ENCODE measurements at places on chromosomes 2 and 18.

DNA sequence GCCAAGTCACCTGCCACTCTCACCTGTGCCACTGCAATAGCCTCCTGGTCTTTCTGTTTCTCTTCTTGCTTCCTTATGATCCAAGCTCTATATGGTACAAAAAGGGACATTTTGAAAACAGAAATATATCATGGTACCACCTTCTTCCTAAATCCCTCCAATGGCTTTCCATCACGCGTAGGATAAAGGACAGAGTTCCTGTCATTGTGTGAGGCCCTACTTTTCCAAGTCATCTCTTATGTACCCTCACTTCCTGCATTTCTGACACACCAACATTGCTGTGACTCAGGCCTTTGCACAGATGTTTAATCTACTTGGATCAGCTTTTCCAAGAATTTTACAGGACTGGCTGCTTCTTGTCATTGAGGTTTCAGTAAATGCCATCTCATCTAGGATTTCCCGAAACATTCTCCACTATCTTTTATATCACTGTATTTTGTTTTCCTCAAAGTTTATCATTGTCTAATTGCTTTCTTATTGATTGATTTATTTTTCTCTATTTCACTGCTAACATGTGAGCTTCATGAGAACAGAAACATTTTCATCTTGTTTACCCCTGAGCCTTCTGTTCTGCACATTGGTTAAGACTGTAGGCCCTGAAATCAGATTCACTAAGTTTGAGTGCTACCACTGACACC, 426.1 kb upstream of the FANCL start:
- no peak for DNase-seq

DNA sequence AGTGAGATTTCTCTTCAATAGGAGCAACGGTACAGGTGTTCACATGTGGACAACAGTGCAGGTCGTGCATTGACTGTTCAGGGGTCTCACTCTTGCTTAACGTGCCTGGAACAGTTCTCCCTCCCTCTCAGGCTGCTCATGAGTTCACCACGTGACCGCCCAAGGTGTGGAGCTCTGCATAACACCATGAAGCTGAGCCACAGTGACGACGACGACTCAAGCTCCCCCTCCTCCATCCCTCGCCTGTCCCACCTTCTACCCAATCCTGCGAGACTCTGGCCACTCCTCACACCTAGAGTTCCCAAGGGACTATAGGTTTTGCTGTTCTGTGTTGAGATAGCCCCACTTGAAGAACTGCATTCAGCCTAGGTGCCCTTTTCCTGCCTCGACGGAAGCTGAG, 42.8 kb downstream of the STK25 start:
- DNase-seq: no peak

DNA sequence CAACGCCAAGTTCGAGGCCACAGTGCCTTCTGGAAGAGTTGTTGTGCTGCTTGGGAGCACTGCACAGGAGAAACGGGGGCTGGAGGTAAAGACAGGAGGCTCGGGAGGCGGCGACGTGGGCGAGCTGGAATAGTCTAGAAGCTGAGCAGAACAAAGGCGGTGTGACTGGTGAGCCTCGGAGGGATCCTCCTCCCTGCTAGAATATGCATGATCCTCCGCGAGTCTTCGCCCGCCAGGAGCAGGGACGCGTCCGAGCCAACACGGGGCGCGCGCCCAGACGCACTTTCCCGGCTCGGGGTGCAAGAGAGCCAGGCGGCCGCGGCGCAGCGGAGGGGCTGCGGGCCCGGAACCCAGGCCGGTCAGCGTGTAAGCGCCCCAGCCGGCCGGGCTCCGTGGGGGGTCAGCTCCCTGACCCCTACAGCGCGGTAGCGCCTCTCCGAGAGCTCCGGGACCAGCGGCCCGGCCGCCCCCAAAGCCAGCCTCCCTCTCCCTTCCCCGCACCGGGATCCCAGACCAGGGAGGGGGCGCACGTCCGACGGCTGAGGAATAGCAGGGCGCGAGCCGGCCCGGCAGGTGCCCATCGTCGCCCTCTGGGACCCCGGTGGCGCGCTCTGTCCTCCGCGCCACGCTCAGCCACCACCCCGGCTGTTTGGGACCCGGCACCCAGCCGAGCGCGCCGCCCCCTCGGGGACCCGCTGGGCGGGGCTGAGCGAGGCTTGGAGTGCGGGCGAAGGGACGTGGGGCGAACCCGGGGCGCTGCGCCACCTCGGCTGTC, 62.5 kb downstream of the GNAL start:
- no peak for DNase-seq

DNA sequence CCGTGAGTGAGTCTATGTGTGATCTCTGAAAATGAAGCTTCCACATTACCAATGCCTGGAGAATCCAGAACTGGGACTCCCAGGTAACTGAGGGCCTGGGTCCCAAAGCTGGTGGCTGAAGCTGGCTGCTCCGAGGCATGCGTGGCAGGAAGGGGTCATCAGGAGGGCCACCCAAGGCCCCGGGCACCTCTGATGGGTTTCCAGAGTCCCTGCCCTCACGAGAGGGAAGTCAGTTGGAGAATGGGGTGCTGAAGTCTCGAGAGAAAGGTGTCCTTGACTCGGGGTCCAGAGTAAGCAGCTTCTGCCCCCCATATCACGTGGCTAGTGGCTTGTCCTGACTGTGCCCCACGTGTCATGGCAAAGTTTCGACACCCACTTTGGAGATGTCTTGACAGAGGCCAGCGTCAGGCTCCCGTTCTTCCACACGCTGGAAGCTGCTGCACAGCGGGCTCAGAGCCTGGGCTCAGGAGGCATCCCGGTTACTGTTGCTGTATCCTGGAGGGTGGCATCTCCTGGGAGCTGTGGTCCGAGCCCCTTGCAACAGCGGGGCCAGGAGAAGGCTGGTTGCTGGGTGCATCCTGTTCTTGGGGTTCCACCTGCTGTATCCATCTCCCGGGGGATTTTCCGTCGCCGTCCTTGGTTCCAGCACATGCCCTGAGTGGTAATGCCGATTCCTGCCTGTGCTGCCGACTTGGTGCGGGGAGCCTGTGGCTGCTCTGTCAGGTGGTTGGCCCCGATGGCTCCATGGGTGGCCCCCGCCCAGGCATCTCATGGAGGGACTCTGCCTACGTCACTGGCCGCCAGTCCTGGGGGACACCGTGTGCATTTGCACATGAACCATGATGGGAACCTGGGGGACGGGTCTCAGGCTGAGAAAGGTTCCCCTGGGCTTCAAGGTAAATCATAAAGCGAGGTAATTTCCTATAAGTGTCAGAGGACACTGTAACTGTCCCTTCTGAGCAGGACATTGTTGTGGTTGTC, 183.3 kb upstream of the HDAC4 start:
- DNase-seq: no peak

DNA sequence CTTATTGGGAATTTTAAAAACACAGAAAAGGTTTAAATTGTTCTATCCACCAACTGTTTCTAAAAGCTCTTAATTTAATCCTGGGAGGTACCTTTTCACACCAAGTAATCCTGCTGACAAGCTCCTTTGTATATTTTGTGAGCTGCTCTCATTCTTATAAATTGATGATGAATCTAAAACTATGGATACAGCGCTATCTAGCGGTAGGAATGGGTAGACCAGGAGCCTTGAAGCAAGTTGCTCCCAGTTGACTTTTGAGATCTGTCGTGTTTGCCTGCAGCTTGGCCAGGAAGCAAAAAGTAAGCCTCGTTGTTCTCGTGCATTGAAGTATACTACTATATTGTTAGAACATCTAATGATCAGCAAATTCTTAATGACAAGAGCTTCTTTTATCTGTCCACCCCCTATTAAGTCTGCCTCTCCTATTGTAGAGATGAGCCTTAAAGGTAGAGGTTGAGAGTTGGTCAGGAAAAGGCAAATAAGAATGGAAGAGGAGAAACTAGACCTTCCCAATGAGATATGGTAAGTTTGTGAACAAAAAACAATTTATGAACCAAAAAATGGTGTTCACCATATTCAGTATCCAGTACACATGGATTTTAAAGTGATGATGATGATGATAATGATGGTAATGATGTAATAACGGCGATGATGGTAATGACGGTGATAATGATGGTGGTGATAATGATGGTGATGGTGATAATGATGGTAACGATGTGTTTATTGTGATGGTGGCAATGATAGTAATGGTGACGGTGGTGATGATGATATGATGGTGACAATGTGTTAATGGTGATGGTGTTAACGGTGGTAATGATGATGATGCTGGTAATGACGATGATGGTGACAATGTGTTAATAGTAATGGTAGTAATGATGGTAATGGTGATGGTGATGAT, 212.1 kb upstream of the NCKAP5 start:
- DNase-seq: no peak

DNA sequence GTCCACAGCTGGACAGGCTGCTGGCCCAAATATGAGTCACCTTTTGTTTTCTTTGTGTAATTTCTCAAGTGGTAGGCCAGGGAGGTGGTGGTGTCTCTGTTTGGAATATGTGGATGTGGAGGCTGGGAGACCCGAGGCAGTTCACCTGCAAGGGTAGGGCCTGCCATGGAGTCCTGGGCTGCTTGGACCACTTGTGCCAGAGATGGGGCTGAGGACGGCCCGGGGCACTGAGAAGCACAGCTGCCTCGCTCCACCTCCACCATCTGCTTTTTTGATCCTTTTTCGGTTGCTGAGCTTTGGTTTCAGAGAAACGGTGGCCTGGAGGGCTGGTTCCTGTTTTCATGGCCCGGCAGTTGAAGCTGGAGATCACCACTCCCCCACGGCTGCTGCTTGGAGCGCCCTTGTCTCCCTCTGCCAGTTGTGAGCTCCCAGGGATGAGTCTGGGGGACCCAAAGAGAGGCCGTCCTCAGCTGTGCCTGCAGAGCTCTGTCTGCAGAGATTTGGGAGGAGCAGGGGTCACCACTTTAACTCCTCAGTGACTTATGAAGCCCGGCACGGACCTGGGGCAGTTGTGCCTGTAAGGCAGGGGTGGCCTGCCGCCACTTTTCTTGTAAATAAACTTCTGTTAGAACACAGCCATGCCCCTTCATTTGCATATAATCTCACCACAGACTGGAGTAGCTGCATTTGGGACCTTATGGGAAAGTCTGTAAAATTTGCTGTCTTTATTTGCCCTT, 67.6 kb upstream of the MCFD2 start:
- no peak for DNase-seq

GRCh38 chr2:179106342-179106675, 56.4 kb upstream of the CCDC141 start:
- no peak for DNase-seq

- DNase-seq: no peak
These were observed 17.5 kb downstream of the STAT1 start for GRCh38 chr2:190996338-190996946.

DNA sequence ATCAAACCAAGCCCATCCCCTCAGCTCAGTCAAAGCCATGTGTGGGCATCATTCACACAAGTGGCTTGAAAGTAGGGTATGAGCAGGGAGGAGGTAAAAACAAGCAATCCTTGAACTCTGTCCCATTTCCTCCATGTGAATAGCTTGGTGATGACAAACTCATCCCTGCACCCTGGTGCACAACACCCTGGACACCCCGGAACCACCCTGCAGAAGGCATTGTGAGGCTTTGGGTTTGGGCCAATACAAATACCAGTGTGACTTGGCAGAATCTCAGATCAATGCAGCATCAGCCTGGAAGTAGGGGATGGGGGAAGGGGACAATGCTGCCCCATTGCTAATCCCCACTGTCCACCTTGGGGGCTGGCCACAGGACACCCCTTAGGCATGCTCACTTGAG, 28.6 kb downstream of the TGFA start:
- no peak for DNase-seq

- no peak for DNase-seq
These were observed 20.9 kb downstream of the DHRS9 start for GRCh38 chr2:169090133-169090820.

DNA sequence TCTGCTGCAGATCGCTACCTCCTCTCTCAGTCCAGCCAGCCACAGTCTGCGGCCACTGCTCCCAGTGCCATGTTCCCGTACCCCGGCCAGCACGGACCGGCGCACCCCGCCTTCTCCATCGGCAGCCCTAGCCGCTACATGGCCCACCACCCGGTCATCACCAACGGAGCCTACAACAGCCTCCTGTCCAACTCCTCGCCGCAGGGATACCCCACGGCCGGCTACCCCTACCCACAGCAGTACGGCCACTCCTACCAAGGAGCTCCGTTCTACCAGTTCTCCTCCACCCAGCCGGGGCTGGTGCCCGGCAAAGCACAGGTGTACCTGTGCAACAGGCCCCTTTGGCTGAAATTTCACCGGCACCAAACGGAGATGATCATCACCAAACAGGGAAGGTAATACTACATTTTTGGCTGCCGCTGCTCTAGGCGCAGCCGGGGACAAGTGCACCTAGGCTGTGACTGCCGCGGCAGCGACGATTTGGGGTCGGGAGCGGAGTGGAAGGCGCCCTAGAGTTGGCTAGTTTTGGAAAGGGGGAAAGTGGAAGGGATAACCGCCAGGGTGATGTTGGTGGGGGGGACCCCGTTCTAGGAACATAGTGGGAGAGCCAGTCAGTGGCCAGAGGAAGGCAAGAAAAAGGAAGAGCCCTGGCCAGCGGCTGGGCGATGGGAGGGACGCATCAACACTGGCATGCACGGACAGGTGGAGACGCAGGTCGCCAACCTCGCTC, 776 bp downstream of the TBR1 start:
- no peak for DNase-seq

GRCh38 chr2:290090-290722, 2.3 kb upstream of the ALKAL2 start:
- peak; percentile 24 for DNase-seq

GRCh38 chr2:160331258-160332025, 131.4 kb upstream of the ITGB6 start:
- DNase-seq: no peak

DNA sequence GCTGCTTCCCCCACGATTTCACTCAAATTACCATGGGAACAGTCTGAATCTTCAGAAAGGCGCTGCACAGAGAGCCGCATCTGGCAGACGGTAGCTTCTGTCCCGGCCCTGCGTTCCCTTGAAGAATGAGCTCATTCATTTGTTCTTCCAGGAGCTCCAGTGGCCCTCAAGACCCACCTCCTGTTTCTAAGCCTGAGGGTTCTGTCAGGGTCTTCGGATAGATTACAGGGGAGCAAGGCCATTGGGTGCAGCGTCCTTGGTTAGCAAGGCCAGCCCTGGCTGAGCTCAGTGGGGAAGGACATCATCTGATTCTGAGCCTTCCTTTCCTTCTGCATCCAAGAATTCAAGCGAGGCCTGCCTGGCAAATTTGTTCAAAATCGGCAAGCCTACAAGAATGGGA, 111.9 kb downstream of the PDCL3 start:
- no peak for DNase-seq

DNA sequence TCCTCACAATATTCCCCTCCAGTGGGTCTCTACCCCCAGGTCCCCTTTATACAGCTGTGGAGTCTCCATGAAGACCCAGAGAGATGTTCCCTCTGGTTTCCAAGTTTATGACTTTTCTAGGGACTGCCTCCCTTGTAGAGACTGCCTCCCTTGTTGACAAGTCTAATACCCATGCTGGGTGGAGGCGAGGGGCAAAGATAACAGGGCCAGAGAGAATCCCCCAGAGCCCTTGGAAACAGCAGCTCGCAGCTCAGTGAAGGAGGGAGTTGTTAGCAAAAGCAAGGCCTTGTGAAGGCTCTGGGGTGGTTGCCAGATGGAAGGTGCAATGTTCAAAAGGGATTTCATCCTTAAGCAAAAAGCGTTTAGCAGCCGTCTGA, 75.0 kb upstream of the GATA6 start:
- no peak for DNase-seq
